ENCODE measurements at places on chromosomes 12 and 14.

DNA sequence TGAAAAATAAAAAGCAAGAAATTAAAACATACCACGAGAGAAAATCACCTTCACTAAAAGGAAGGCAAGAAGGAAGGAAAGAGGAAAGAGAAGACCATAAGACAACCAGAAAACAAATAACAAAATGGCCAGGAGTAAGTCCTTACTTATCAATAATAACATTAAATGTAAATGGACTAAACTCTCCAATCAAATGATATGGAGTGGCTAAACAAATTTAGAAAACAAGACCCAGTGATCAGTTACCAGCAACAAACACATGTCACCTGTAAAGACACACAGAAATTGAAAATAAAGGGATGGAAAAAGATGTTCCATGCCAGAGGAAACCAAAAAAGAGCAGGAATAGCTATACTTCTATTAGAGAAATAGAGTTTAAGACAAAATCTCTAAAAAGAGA, 85.0 kb upstream of the SLC38A4 start:
- DNase-seq, result no peak

DNA sequence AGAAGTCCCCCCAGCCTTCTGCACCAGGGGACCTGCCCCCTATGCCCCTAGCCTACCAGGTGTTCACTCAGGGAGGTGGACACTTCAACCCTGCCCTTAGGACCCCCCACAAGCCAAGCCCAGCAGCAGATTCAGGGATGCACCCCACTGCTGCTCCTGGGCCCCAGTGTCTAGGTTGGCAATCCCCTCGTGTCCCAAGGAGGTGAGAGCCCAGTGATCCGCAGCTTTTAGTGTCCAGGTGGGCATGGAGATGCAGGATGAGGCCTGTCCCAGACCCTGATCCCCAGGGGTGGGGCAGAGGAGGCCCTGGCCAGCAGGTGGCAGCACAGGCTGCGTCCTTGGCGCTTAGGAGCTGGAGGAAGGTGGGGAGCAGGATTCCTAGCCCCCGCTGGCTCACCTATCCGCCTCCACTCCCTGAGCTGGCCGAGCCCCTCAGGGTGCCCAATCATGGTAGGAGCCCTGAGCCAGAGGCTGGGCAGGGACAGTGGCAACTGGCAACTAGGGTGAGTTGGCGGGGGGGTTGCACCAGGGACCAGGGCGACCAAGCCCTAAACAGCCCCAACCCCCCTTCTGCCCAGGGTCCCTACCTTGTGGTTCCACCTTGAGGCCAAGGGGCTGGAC, 4.1 kb downstream of the CKB start:
- DNase-seq, result no peak

DNA sequence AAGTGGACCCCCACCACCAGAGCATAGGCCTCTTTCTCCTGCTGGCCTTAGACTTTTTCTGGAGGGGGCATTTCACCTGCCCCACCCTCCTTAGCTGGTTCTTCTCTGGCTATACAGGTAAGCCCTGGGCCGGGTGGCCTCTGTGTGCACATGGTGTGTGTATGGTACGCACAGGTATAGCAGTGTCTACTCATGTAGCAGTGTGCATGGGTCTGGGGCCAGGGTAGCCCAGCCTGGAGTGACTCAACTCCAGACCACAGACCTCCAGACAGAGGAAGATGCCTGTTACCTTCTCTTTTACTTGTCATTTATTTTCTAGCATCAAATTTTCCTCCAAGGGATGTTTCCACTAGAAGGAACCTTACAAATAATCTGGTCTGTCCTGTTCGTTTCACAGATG, 6.9 kb downstream of the KCNA5 start:
- DNase-seq, result no peak

GRCh38 chr14:54772451-54772881, 130.2 kb downstream of the GCH1 start:
- DNase-seq, result no peak

- no peak for DNase-seq
These were observed 24.0 kb upstream of the ESRRB start for GRCh38 chr14:76351941-76352340.

GRCh38 chr14:54127526-54127925, 170.9 kb upstream of the BMP4 start:
- no peak for DNase-seq

- DNase-seq, result no peak
These were observed 605.5 kb upstream of the USP15 start for GRCh38 chr12:61654698-61655097.

- no peak for DNase-seq
These were observed 2.8 kb upstream of the CD4 start for GRCh38 chr12:6786416-6787094.

- DNase-seq, result no peak
These were observed 13.9 kb upstream of the CACNA2D4 start for GRCh38 chr12:1932264-1932777.

- DNase-seq, result no peak
These were observed 35.6 kb upstream of the VSX2 start for GRCh38 chr14:74203639-74204038.

GRCh38 chr12:60172266-60173211, 576.7 kb downstream of the SLC16A7 start:
- DNase-seq, result no peak

DNA sequence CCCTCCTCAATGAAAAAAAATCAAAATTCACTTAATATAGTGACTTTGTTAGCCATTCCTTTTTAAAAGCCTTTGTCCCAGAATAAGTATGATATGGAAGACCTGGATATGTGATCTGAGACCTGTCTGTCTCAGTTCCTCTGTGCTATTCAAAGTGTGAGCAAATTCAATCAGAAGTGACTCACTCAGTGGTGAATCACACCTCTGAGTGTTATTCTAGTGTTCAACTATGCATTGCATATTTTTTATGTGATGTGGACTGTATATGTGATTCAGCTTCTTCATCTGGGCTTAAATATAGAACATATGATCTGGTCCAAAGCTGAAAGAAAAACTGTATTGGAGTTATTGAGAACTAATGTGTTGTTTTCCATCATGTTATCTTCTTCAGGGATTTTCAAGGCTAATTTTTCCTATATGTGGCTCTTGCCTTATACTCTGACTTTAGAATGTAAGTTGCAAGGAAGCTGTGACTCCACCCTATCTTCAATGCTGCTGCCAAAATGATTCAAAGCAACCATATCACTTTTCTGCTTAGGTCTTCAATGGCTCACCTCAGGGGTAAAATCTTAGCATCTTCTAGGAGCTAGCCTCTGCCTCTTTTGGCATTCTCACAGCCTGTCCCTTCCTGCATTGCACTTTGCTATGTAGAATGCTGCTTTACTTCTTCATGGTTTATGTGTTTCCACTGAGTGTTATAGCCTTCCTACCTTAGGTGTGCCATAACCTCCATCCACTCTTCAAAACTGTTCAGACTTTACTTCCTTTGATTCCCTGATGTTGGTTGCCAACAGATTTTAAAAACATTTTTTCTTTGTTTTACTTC, 169.8 kb downstream of the OTOGL start:
- DNase-seq, result no peak

DNA sequence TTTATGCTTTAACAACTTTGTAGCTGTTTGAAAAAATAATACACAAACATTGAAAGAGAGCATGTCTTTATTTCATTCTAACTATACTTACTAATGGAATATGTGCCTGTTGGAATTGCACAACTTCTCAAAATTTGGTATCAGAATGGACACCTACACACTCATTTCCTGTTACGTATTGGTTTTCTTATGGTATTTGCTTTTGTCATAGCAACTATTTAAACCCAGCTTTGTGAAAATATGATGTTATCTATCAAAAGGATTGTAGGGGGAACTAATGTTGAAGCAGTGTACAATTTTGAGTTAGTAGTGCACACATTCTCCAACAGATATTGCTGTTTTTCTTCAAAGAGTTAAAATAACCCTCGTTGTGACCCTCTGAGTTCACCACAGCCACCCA, 52.6 kb downstream of the RBMS2 start:
- DNase-seq, result no peak

DNA sequence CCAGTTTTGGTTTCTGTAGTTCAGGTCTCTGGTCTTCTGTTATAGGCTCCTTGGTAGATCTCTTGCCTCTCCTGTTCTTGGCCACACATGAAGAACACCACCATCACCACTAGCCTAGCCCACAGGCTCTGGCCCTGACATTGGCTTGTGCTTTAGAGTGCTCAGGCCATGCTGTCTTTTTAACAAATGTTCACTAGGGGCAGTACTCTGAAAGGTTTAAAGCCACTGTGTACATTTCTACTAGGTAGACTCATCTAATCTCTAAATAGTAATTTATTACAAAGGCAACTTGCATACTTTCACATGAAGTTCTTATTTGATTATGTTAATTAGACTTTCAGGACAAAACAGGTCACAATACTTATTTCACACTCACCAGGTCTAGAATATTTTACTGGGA, 38.3 kb downstream of the PDE6H start:
- DNase-seq, result no peak

- DNase-seq, result no peak
These were observed 278.3 kb downstream of the AKAP6 start for GRCh38 chr14:32607399-32607798.

DNA sequence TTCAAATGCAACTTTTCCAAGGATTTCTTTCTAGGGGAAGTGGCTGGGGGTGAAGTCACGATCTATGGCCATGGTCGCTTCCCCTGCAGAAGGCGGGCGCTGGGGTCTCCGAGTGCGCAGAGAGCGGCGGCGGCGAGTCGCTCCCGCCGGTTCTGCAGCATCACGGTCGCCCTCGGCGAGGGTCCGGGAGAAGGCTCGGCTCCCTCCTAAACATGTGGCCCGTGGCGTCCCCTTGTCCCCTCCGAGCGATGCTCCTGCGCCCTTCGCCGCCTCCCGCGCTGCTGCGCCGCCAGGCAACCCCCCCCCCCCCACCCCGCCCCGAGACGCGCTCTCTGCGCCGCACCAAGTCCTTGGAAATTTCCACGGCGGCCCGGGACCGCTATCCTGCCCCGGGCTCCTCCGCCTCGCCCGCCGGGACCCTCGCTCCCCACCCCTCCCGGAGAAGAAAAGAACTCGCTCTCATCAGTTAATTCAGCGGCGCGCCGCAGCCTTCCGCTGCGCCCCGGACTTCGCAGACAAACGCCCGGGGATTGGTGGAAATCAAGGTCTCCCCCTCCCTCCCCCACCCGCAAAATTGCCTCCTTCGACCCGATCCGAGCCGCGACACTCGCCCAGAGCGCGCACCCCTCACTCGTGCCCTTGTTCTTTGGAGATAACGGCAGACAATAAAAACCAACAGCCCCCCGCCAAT, at the start of gene ST8SIA1:
Gene ST8SIA1, minus strand, starts transcription at position 298 of the 691 bp plus-strand sequence. CDS start 475 bp downstream, outside the sequence.
- peak; percentile 25 for DNase-seq

GRCh38 chr14:81452341-81453133, 52.4 kb upstream of the STON2 start:
- no peak for DNase-seq

All from stimulated activated CD8-positive, alpha-beta memory T cell treated with anti-CD3 and anti-CD28 coated beads, Interleukin-4, amount 100 ng/mL, for 1 hour (primary cell).